ENCODE measurements at places on chromosomes 2 and 18. TPM values are rescaled to one million over a fixed set of nuclear protein-coding genes. Genes with fewer than 3 reads are reported as not detected.

DNA sequence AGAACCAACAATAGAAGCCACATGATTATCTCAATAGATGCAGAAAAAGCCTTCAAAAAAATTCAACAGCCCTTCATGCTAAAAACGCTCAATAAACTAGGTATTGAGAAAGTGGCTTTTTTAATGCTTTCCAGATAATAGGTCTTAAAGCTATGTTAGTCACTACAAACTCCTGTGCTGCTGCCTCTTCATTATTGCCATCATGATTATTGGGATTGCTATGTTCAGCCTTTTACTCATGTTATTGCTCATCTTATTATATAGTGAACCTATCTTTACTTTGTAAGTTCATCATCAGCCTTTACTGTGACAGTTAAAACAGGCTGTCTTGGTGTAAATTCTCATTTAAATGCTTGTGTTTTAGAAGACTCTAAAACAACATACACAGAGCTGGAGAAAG, 1557.2 kb upstream of the ZEB2 start:
- DNase-seq, result no peak

KCNE4 gene
- total RNA-seq, result not detected

- no peak for DNase-seq
Measured at GRCh38 chr2:5412001-5412400, 280.2 kb upstream of the SOX11 start.

GRCh38 chr2:238820916-238821315, 27.0 kb upstream of the TWIST2 start:
- DNase-seq, result no peak

SCYGR4 gene
- total RNA-seq, result not detected

- DNase-seq, result no peak
Measured at GRCh38 chr18:48024881-48025660, 94.6 kb upstream of the SMAD2 start.

DNA sequence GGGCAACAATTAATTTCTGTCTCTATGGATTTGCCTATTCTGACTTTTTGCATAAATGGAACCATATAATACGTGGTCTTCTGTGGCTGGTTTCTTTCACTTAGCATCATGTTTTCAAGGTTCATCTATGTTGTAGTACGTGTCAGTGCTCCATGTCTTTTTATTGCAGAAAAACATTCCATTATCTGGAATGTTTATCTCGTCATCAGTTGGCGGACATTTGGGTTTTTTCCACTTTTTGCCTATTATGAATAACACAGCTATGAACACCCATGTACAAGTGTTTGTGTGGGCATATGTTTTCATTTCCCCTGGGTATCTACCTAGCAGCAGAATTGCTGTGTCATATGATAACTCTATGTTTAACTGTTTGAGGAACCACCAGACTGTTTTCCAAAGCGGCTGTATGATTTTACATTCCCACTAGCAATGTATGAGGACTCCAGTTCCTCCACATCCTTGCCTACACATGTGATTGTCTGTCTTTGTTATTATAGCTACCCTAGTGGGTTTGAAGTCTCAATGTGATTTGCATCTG, 49.9 kb downstream of the MYO7B start:
- no peak for DNase-seq

DNA sequence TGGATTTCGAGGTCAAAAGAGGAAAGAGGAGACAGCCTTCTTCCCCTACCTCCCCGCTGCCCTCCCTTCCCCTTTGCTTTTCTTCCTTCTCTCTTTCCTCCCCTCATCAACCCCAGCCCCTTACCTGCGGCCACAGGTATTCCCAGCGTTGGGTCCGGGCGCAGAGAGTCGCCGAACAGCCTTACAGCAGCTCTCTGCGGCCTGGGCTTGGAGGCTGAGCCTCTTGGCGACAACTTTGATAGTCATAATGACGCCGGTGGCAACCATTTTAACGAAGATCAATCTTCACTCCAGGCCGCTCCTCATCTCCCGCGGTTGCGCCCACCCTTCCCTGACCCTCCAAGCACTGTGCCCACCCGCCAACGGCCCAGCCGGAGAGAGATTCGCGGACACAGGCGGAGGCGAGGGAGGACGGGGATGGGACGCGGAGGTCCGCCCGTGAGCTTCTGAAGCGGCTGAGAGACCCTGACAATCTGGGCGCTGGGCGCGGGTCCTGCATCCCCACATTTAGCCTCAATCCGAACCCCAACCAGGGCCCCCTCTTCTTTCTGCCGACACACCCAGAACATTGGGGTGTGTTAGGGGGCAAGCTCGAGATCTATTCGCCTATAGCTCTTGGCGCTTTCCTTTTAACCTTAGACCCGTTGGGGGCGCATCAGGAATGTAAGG, 1.5 kb upstream of the EVX2 start:
- no peak for DNase-seq

- no peak for DNase-seq
Measured at GRCh38 chr2:101374821-101375561, 12.3 kb downstream of the CREG2 start.

FOXD4L1 gene
- total RNA-seq, result 0.10 TPM

DNA sequence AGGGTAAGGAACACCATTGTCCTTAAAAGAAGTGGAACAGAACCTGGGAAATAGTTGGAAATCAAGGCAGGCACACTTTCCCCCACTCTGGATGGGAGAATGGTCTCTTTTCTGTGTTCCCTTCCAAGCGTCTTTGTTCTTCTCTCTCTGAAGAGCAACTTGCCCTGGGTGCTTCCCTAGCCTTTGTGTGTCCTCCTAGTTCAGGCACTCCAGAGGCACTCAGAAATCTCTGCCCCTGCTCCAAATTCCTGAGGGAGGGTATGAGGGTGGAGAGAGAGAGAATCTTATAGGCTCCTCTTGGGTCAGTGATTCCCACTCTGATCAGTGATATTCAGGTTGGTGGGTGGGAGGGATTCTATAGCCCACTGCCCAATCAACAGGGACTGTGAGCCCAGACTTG, 8.8 kb upstream of the SIX2 start:
- no peak for DNase-seq

CROCC2 gene
- not detected for total RNA-seq

ESPNL gene
- total RNA-seq, result 0.05 TPM

DNA sequence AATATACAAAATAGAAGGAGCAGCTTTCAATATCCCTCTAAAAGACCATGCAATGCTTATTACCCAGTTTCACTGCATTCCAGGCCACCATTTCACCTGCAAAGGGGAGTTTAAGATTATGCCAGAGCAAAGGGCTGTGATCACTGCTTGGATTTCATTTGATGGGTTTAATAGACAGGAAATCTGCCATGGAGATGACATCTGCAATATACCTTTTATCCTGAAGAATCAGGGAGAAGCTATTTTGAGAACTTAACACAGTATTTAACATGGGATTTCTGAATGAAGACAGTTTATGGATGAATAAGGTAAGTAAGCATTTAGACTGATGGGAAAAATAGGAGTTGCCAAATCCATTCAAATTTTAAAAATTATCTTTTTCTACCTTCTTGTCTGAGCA, 303.0 kb upstream of the SLC8A1 start:
- no peak for DNase-seq

DNA sequence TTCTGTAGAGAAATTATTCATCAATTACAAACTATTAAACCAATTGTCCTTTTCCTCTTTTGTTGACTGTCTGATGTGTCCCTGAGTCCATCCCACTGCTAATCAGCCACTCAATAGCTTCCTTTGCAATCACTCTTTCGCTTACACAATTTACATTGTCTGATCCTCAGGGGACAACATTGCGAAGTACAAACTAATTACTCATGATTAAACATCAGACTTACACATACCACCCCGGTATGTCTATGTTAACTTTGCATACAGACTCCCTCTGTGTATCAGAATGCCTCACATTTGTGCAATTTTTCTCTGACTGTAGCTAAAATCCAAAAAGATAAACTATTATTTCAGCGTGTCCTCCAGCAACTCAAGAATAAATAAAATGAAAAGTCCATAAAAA, 264.4 kb upstream of the REV1 start:
- no peak for DNase-seq

CYP1B1 gene
- 2.5 TPM for total RNA-seq

DNA sequence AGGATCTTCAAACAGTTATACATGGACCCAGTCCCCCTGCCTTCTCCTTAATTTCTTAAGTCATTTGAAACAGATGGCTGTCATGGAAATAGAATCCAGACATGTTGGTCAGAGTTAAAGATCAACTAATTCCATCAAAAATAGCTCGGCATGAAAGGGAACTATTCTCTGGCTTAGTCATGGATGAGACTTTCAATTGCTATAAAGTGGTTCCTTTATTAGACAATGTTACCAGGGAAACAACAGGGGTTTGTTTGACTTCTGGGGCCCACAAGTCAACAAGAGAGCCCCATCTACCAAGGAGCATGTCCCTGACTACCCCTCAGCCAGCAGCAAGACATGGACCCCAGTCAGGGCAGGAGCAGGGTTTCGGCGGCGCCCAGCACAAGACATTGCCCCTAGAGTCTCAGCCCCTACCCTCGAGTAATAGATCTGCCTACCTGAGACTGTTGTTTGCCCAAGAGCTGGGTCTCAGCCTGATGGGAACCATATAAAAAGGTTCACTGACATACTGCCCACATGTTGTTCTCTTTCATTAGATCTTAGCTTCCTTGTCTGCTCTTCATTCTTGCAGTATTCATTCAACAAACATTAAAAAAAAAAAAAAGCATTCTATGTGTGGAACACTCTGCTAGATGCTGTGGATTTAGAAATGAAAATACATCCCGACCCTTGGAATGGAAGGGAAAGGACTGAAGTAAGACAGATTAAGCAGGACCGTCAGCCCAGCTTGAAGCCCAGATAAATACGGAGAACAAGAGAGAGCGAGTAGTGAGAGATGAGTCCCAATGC, 4.6 kb downstream of the TTR start:
- no peak for DNase-seq

- DNase-seq, result no peak
Measured at GRCh38 chr2:98869272-98869641, 66.8 kb downstream of the CRACDL start.

FLACC1 gene
- total RNA-seq, result 0.84 TPM

DNA sequence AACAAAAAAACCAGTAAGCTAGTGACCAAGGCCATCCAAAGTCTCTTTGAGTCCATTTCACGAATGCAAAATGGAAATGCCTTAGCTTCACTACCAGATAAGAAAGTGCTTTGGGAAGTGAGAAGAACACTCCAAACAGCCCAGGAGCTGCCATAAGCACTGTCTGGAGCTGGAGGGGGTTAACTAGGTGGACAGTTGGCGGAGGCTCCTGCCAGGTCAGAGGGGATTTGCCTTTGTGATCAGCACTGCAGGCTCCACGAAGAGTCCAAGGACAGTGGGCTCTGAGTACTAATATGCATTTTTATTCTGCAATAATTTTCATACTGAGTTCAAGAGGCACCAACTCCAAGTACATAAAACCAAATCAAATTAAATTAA, 233.3 kb upstream of the SMAD2 start:
- DNase-seq, result no peak

GRCh38 chr18:57629422-57629821, 7.8 kb upstream of the NARS1 start:
- no peak for DNase-seq

GRCh38 chr18:4172196-4173100, 282.7 kb downstream of the DLGAP1 start:
- no peak for DNase-seq

SAG gene
- not detected for total RNA-seq

GRCh38 chr18:7307526-7307925, 76.6 kb downstream of the LRRC30 start:
- DNase-seq, result no peak

DNA sequence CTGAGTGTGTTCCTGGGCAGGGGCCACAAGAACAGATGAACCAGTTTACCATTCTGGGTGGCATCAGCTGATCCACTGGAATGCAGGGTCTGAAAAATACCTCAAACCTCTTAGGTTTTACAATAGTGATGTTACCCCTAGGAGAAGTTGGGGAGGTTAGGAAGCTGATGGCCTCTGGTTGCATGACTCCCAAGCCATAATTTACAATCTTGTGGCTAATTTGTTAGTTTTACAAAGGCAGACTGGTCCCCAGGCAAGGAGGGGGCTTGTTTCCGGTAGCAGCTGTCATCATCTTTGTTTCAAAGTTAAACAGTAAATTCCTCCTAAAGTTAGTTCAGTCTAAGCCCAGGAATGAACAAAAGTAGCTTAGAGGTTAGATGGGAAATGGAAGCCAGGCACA, 113.8 kb upstream of the SLC38A11 start:
- DNase-seq, result no peak

GRCh38 chr2:152348388-152348787, 13.4 kb downstream of the FMNL2 start:
- DNase-seq, result no peak

PRSS56 gene
- not detected for total RNA-seq

DNA sequence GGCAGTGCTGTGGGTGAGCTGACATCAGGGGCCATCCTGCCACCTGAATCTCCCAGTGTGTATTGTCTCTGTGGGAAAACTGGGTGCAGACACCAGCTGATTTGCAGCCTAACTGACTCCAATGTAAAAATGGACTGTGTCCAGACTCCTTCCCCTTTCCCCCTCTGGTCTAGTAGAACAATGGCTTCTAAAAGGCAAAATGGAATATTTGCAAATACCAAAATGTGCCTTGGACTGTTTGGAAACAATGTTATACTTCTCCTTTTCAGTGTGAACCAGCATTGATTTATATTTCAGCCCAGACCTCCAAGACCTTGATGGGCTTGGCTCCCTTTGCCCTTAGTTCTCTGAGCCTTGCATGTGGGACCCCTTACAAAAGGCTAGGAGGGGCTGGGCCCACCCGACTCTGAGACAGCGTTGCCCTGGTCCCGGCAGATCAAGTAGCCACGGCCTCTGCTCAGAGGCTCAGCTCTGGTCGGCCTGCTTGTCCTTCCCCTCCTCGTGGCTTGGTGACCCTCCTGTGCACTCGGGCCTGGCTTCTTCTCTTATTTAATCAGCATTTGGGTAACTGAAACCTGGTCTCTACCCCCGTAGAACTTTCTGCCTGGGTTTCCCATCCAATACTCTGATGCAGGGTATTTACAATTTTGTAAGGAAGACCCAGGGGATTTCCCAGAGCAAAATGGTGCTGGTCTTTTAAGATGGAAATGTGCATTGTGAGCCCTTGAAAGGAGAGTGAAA, 18.0 kb upstream of the ACKR3 start:
- no peak for DNase-seq

- DNase-seq, result no peak
Measured at GRCh38 chr2:147057892-147058490, 786.8 kb upstream of the ACVR2A start.

GRCh38 chr2:155033652-155034051, 335.2 kb downstream of the KCNJ3 start:
- DNase-seq, result no peak

GRCh38 chr2:95300450-95300849, 3.3 kb downstream of the KCNIP3 start:
- DNase-seq, result peak; percentile 30

DNA sequence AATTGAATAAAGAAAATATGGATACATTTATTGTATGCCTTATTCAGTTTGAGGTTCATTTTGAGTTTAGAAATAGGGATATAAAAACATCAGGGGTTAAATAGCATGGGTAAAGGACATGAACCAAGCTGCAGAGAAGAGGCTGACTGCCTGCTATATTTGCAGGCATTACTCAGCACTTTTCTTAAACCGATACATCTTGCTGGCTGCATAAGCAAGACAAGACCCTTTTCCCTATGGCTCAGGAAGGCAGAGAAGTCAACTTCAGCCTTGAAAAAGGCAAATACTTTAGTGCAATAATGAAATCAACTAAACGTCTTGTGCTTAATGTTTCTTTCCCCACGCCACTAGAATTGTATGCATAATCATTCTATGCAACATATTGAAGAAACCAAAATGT, 36.4 kb downstream of the SCN1A start:
- DNase-seq, result no peak

GRCh38 chr2:216146573-216146972, 37.4 kb downstream of the XRCC5 start:
- no peak for DNase-seq

All from activated naive CD4-positive, alpha-beta T cell treated with anti-CD3 and anti-CD28 coated beads for 36 hours (primary cell).